ENCODE measurements at places on chromosomes 1 and 21. TPM values are rescaled to one million over a fixed set of nuclear protein-coding genes. Genes with fewer than 3 reads are reported as not detected.
A peak's percentile ranks its signal among the peaks of the same experiment; 100 is the strongest.

ACOT11 gene
- 3.3 TPM for total RNA-seq

PRDM16 gene
- total RNA-seq = 0.15 TPM

SPATA17 gene
- 1.6 TPM for total RNA-seq

THEM5 gene
- not detected for total RNA-seq

CHI3L1 gene
- total RNA-seq = not detected

PROX1 gene
- total RNA-seq = 30.2 TPM

AIRE gene
- total RNA-seq = not detected

LRRN2 gene
- not detected for total RNA-seq

DISP1 gene
- total RNA-seq = 1.2 TPM

MTARC1 gene
- 64.2 TPM for total RNA-seq

GRCh38 chr1:244598611-244599010, 54.3 kb upstream of the DESI2 start:
- DNase-seq = no peak

DNA sequence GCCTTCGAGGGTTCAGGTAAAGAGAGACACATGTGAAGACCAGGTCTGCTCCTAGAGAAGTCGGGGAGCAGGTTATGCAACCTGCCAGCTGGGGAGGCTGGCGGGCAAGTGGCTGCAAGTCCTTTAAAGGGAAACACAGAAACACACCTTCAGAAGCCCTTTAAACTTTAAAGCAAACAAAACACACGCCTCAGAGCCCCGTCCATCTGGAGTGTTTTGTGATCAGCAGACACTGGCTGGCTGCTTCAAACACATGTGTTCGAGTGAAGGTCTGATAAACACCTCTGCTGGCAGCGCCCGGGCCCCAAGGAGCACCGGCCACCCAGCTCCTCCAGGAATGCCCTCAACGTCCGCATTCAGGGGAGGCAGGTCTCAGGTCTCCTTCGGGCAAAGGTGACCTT, 15.2 kb downstream of the RIPK4 start:
- DNase-seq = no peak

- no peak for DNase-seq
Measured at GRCh38 chr1:92367496-92367895, 68.6 kb downstream of the RPAP2 start.

- DNase-seq = peak; percentile 95
Measured at GRCh38 chr21:41768437-41769042, 1.7 kb upstream of the RIPK4 start.

DNA sequence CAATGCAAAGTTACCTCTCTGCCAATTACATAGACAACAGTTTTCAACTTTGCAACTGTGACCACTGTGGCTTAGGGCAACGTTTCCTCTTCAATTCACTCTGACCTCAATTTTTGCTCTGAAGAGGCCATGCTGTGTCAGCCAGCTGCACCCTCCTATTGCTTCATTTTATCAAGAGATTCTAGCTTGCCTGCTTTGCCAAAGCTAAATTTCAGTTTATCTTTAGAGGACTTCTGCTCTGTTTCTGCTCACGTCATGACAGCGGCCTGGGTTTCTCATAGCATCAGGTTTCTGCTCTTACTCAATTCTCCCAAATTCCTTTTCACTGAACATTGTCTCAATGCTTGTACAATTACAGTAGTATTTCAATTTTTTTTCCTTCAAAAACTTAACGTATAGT, 154.6 kb downstream of the PLA2G4A start:
- no peak for DNase-seq

DNA sequence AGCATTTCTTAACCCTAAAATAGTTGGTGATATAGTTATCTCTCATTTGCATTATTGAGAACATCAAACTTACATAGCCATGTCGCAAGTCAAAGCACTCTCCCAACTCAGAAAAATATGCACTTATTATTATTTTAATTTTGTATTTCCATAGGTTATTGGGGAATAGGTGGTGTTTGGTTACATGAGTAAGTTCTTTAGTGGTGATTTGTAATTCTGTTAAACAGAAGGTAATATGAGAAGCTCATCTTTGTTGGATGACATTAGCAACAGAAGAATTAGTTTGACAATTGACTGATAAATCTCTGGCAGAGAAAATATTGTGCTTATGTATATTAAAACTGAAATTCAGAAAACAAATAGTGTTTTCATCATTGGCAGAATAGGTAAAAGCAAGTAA, 154.8 kb downstream of the NFIA start:
- no peak for DNase-seq

GRCh38 chr1:229033480-229033879, 237.4 kb upstream of the RAB4A start:
- no peak for DNase-seq

DNA sequence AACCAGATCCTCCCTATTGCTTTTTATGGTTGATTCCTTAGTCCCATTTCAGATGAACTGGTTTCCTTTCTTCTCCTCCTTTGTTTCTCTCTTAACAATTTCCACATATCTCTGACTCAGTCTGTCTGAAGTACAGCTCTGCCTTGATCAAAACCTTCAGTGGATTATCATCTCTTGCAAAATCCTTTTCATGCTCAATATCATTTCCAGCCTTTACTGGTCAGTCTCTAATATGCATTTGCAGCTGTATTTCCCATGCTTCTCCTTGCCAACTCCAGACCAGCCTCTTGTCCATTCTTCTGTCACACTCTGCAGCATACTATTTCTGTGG, 72.2 kb downstream of the SNX7 start:
- DNase-seq = no peak

DNA sequence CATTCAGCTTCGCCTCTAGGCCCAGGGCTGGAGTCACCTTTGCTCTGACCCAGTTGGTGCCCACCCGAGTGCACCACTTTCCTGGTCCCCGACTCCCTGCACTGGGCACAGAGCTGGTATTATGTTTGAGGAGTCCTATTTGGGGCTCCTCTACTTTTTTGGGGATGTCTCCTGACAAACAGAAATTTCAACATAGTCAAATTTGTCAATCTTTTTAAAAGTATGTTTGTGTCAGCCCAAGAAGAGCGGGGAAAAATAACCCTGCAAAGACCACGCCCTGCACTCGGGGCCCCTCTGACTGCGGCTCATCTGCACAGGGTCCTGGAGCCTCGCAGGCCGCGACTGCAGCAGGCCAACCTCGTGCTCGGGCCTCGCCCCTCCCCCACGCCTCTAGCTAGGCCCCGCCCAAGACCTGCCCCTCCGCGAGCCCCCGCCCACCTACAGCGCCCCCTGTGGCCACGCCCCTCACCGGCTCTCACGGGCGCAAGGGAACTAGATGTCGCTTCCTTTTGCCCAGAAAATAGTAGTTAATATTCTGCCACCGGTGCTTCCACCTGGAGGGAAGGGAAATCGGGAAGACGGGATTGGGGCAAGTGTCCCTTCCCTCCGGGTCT, 11.4 kb downstream of the FAM229A start:
- DNase-seq = no peak

- DNase-seq = no peak
Measured at GRCh38 chr21:45463871-45464270, 58.9 kb downstream of the COL18A1 start.

- no peak for DNase-seq
Measured at GRCh38 chr1:37394574-37395464, 79.6 kb upstream of the ZC3H12A start.

DNA sequence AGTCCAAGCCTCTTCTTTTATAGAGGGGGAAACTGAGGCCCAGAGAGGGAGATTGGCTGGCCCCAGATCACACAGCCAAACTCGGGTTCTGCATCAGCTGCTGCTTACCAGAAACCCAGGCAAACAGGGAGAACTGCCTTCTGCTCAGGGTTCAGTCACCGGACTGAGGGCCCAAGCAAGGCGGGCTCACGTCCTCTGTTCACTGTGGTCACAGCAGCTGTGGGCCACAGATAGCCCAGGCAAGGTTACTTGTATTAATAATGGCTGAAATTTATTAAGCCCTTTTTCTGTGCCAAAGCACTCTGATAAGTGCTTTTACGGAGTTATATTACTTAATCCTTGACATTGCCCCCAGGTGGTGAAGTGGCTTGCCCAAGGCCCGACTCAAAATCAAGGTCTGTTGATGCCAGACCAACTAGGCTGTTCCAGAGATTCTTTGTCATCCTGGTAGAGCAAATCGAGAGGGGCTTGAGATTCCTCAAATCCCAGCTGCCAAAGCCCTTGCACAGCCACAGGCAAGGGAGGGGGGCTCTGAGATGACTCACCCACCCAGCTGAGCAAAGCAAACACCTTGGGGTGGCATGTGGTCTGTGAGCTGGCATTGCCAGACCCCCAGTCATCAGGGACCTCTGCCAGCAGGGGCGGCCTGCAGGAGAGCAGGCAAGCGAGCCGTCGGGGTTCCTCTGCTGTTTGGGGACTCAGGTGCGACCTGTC, 36.5 kb downstream of the EPHB2 start:
- DNase-seq = no peak

DNA sequence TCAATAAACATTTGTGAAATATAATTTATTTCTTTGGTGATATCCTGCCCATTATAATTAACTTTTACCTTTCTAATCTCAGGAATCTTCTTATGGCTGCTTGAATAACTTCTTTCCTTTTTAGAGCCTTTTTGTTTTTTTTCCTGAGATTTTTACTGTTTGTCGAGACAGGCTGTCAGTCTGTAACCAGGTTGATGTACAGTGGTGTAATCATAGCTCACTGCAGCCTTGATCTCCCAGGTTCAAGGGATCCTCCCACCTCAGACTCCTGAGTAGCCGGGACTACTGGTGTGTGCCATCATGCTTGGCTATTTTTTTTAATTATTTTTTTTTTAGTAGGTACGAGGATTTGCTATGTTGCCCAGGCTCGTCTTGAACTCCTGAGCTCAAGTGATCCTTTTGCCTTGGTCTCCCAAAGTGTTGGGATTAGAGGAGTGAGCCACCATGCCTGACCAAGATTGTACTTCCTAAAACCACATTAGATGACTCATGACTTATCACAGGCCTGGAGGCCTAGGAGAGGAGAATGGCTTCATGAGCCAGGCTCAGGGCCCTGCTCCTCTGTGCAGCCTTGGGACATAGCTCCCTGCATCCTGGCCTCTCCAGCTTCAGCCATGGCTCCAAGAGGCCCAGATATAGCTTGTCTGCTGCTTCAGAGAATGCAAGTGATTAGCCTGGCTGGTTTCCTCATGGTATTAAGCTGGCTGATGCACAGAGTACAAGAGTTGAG, 48.6 kb downstream of the CTH start:
- DNase-seq = no peak

DNA sequence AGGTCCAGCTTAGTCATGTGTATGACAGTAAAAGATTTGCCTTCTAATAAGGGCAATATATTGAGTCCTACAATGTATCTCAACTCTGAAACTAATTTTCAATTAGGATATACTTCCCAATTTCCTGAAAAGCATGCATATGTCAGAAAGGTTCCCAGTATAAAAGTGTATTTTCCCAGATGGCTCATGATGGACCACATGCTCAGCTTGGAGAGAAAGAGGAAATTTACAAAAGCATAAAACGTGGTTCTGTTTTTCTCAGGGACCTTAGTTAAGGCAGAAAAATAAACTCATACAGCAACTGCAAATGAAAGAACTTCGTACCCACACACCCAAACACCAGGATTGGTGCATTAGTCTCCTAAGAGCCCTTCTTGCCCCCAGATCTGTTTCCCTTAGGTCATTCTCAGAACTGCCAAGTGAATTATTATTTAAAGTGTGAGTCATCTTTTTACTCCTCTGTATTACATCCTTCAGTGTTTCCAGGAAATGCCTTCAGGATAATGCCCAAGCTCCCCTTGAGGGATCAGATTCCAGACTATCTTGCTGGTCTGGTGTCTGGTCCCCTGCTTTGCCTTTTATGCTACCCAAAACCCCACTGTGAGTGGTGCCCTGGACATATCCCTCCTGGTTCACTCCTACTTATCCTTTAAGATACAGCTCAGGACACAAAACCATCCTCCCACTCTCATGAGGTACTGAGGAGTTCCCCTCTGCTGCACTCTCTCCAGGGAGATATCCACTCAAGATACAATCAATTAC, 57.4 kb downstream of the SSX2IP start:
- no peak for DNase-seq

Data from HepG2 (cell line).